ENCODE measurements at places on chromosomes 13 and 19.

DNA sequence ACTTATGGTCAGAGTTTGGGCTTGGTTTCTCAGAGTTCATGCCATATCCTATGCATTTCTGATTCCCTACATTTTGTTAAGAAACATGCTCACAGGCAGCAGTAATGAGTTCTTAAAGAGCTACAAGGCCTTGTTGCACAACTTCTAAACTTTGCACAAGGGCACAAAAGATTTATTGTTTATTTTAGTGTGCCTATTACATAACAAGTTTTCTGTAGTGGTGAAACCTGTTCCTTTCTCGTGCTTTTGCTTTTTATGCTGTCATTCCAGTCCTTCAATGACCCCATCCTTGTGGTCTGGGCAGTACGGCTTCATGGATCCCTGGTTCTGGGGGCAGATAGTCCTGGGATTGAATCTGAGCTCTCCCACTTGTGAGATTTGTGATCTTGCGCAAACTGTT lies 17.8 kb downstream of the ZNF507 start:
- no peak for DNase-seq

GRCh38 chr13:43307921-43308433 lies 284.6 kb downstream of the DNAJC15 start:
- DNase-seq: no peak

GRCh38 chr19:32866061-32866460 lies 3.5 kb downstream of the SLC7A9 start:
- no peak for DNase-seq

- no peak for DNase-seq
Measured at GRCh38 chr19:32363632-32364031, 18.2 kb downstream of the ZNF507 start.

DNA sequence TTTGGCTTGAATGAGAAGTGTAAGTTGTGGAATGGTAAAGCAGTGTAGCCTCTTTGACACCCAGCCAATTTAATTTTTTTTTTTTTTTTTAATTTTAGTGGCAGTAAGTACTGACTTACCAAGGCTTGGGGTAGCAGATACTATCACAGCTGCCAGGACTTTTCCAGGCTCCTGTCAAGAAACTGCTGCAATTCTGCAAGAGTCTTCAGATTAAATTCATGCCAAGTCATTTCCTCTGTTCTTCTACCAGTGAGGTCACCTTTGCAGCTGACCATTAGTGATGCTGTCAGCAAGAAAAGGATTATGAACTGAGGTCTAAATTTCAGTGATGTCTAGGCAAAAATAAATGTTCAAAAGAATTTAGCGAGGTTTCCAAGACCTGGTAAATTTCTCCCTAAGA lies 91.2 kb downstream of the GGACT start:
- no peak for DNase-seq

- DNase-seq: no peak
Measured at GRCh38 chr19:29712744-29713516, 2.1 kb downstream of the C19orf12 start.

GRCh38 chr13:40379794-40380578 lies 286.5 kb downstream of the FOXO1 start:
- DNase-seq: no peak

- DNase-seq: no peak
Measured at GRCh38 chr13:98761126-98761985, 8.9 kb upstream of the SLC15A1 start.

DNA sequence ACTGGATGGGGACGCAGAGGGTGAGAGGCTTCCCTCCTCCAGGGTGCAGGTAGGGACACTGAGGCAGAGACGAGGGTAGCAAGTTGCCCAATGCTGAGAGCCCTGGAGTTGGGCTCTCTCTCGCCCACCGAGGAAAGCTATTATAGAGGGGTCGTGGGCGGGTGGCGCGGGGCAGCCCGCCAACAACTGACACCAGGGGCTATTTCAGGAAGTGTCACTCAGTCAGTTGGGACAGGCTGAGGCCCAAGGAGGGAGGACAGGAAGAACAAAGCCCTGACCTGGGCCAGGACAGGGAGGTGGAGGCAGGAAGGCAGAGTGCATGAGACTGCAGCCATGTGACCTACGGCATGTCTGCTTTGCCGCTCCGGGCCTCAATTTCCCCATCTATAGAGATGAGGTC lies 29.9 kb downstream of the TINCR start:
- DNase-seq: no peak

- no peak for DNase-seq
Measured at GRCh38 chr19:23286477-23286876, 36.3 kb upstream of the ZNF724 start.

DNA sequence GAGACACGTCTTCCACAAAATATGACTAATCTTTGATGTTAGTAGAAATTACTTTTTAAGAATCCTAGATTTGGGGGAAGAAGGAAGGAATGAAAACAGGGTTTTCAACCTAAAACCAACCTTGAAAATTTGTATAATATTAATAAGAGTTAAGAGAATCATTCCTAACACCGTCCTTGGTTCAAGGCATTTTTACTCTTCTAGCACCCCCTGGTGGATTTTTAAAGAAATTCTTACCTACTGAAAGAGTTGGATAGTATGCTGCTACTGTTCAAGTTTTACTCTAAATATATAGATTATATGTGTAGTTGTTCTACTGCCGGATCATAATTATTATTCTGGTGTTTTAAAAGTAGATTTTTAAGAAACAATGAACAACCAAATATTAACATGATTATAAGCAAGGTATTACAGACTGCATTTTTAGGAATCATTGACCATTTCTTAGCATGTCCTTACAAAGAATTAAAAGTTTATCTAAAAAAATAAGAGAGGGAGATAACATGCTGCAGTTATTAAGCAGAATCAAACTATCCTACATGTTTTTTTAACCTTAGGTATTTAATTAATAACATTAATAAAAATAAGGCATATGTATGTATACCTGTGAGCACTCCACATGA lies 7.4 kb upstream of the SLITRK6 start:
- no peak for DNase-seq

DNA sequence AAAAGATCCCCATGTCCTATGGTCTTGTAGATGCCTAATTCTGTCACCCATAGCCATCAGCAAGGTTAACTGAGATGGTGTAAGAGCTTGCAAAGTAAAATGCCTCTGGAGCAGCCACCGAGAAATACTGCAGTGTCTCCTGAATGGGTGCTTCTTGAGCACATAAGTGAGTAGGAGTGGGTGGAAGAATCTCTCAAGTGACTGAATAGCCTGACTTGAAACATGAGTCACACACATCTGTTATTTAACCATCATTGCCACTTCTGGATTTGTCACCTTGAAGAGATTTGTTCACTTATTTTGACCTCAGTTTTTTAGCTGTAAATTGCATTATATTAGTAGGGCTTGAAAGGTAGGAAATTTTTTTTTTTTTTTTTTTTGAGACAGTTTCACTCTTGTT lies 2.3 kb downstream of the ZNF714 start:
- no peak for DNase-seq

DNA sequence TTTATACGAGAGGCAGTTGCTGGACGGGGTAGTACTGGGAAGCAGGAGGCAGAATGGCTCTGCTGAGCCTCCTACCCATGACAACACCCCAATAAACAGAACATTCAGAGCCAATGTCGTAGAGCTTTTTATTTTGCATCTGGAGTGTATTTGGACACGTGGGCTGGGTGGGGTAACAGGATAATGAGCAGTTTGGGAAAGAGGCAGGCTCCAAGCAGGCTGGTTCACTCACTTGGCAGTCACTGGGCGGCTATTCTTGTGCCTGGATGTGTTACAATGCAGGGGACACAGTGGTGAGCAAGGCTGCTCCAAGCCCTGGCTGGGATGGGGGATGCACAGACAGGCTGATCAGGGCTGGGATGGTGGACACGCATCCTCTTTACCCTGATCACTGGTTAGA lies 9.5 kb downstream of the ACTMAP start:
- DNase-seq: no peak

- DNase-seq: no peak
Measured at GRCh38 chr13:30179597-30180276, 127.6 kb downstream of the KATNAL1 start.

- DNase-seq: no peak
Measured at GRCh38 chr13:44407891-44408290, 34.3 kb downstream of the SERP2 start.

DNA sequence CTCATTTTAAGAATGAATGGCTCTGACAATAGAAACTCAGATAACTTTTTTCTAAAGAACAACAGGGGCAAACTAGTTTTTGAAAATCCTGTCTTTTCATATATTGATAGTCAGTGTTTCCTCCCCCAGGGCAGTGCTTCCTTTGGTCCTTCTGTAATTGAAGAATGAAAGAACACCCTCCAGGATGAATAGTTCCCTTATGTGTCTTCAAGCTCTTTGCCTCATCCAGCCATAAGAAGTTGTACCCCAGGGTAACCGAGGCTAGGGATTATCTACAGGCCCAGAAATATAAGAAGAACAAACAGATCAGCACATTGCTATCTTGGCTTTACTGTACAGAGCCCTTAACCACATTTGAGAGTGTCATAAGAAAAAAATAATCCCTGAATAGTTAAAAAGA lies 12.1 kb upstream of the ERICH6B start:
- DNase-seq: no peak

GRCh38 chr13:18739310-18739709 lies 442.3 kb downstream of the TUBA3C start:
- no peak for DNase-seq

All from activated CD8-positive, alpha-beta memory T cell treated with anti-CD3 and anti-CD28 coated beads for 48 hours (primary cell).